ENCODE measurements at places on chromosomes 3 and 15.

DNA sequence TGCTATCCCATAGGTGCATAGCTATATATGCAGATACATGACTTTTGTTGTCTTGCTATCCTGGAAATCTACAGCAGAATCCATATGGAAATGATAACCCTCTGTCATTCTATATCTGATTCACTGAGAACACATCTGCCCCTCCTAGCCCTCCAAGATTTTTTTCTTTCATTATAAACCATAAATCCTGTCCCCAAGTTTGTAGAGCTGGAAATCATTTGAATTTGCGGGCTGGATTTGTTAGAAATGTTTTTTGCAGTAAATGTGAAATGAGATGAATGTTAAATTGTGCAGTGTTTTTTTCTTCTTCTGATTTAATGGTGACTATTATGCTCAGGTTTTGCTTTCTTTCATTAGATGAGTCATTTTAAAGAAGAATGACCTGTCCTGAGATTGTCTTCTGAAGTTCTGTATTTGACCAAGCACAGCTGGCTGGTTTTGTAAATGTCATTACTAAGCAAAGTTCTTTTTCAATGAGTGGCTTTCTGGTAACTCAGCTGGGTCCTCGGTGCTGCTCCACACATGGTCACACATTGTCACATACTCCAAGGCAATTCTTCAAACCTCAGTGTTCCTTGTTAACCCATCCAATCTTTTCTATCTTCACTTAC is 25.3 kb upstream of the ABHD17C start:
- DNase-seq, result no peak

GRCh38 chr3:125374501-125374995 is 577 bp downstream of the ZNF148 start:
- DNase-seq, result no peak

DNA sequence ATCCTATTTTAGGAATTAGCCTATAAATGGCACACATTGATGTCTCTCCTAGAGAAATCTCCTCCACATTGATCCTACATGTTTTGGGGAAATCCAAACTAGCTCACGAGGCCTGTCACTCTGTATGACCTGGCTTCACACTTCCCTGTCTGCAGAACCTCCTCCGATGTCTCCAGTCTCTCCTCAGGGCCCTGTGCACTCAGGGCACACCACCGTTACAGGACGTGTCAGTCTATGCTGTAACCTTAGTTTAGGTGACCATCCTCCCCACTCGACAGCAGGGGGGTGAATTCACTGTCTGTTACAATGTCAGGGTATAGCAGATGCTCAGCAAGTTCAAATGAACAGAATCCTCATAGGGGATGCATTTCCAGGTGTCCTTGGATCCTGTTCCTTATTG is 249.1 kb downstream of the OCA2 start:
- no peak for DNase-seq

DNA sequence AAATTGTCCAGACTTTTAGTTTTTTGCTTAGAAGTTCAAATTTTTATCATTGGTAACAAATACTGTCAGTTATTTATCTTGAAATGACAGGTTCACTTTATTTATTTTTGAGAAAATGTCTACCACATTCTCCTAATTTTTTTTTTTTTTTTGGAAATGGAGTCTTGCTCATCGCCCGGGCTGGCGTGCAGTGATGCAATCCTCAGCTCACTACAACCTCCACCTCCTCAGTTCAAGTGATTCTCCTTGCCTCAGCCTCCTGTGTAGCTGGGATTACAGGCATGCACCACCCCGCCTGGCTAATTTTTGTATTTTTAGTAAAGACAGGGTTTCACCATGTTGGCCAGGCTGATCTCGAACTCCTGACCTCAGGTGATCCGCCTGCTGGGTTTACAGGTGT is 16.1 kb upstream of the EBLN2 start:
- no peak for DNase-seq

GRCh38 chr15:31016446-31016915 is 25.1 kb upstream of the MTMR10 start:
- DNase-seq, result no peak

- DNase-seq, result no peak
Observed at GRCh38 chr3:41129731-41130130, 69.6 kb upstream of the CTNNB1 start.

DNA sequence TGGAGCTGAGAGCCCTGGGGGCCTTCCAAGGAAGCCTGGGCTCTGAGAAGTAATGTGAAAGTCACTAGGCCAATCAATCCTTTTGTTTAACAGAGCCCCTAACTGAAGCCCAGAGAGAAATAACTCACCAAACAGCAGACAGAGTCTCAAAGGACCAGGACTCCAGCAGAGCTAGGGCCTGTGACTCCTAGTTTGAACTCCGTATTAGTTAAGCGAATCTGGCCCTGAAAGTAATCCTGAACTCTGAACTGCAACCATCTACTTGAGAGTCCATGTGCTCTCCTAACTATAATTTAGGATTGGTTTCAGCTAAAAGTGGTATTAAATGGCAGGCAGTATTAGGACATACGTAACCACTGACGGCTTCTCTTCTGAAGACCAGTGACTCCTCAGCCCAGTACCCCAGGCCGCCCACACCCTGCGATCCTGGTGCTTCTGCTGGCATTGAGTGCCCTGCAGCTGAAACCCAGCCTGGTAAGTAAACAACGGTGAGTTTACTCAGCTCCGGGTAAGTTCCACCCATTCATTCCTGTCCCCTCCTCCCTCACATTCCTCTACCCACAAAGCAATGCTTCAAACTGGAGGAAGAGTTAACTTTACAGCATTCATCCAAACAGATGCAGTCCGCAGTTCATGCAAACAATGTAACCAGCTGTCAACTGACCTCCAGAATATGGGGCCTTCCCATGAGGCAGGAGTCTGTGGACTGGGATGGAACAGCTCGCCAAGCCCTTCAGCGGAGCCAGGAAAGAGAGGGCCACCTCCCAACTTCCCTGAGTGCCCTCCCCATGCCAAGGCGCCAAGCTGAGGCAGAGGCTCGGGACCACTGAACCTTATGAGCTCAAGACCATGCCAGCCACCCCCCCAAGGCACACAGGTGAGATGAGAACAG is 7.3 kb downstream of the MYO5C start:
- no peak for DNase-seq

DNA sequence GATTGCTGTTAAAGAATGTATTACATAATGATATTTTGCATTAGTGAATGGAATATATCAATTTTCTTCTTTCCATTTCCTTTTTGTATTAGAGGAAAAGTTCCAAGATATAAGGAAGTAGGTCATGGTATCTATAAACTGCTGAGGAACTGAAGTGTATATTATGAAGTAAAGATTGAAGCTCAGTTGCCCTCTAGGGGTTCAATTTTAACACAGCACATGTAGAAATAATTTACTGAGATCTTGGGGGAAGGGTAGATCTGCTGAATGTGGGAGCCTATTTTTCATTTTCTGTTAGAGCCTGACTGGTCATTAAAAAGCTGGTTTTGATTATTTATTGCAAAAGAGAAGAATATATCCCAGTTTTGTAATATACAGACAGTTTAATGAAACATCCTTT is 45.2 kb downstream of the CMC1 start:
- no peak for DNase-seq

Measured in NCI-H187 treated with DMSO at 0.1 percent for 48 hours (cell line).